Cerebellar cortex (tissue), 1 donor: ENCODE measurements at places on chromosomes 2 and 18.
A peak's percentile ranks its signal among the peaks of the same experiment; 100 is the strongest.

- DNase-seq: no peak
Observed at GRCh38 chr2:36568516-36569246, 29.3 kb downstream of the FEZ2 start.

GRCh38 chr2:234577191-234577590 is 80.3 kb upstream of the ARL4C start:
- DNase-seq: no peak

- DNase-seq: no peak
Observed at GRCh38 chr2:7681881-7682461, 764.8 kb downstream of the RNF144A start.

GRCh38 chr2:72423756-72424155 is 276.1 kb upstream of the CYP26B1 start:
- DNase-seq: no peak

GRCh38 chr2:72883356-72883962 is 3.7 kb upstream of the SPR start:
- no peak for DNase-seq

DNA sequence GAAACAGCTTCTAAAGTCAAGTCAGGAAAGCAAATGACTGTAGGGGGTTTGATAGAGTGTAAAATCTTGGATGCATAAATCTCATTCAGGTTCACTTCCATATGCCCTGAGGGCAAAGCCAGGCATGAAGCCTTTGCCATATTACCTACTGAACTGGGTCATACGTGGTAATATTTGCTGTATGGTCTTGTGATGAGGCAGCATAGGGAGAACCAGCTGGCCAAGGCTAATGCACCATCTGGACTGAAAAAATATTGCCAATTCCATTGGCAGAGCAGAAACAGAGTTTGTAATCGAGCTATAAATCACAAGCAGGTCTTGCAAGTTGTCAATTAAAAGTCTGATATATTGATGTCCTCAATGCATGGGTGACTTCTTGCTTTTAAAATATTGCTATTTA is 243.8 kb downstream of the ERBB4 start:
- peak; percentile 95 for DNase-seq

DNA sequence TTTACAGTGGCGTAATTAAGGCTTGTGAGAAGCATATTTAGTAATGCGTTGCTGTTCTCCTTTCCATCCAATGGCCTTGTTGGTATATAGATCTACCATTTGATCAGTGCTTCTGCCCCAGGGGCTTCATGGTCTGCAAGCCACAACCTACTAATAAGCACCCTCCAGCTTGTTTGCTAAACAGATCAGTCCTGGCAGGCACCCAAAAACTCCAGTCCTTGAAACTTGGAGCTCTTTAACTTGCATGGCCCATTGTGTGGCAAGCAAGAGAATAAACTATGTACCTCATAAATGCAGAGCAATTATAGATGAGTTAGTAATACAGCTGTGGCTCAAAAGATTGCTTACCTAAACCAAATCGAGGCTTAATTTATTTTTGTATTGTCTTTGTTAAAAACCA is 158.5 kb downstream of the FTCDNL1 start:
- no peak for DNase-seq

DNA sequence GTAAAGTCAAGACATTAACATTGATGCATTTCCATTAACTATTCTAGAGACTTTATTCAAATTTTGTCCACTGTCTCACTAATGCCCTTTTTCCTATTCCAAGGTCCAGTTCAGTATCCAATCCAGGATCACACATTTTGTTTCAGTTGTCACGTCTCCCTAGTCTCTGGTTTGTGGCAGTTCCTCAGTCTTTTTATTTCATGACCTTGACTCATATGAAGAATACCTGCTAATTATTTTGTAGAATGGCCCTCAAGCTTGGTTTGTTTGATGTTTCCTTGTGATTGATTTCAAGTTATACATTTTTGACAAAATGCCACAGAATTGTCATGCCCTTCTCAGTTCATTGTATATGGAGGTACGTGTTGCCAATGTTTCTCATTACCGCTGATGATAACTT is 145.2 kb downstream of the FHOD3 start:
- DNase-seq: no peak

DNA sequence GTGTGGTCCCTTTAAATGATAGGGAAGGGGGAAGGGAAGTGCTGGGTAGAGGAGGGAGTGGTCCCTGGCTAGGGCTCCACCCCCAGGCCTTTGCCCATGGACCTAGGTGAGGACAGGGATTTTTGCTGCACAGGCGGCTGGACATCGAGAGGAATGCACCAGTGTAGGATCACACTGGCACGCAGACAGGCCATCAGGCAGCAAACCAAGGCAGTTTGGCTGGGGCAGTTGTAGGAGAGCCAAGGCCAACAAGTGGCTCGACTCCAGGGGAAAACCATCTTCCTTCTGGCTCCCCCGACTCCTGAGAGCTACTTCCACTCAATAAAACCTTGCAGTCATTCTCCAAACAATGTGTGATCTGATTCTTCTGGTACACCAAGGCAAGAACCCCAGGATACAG is 402.0 kb upstream of the LRRTM1 start:
- DNase-seq: peak; percentile 51

- no peak for DNase-seq
Observed at GRCh38 chr2:164671664-164672396, 50.5 kb upstream of the GRB14 start.

GRCh38 chr2:223383315-223383714 is 218.8 kb downstream of the SCG2 start:
- no peak for DNase-seq

DNA sequence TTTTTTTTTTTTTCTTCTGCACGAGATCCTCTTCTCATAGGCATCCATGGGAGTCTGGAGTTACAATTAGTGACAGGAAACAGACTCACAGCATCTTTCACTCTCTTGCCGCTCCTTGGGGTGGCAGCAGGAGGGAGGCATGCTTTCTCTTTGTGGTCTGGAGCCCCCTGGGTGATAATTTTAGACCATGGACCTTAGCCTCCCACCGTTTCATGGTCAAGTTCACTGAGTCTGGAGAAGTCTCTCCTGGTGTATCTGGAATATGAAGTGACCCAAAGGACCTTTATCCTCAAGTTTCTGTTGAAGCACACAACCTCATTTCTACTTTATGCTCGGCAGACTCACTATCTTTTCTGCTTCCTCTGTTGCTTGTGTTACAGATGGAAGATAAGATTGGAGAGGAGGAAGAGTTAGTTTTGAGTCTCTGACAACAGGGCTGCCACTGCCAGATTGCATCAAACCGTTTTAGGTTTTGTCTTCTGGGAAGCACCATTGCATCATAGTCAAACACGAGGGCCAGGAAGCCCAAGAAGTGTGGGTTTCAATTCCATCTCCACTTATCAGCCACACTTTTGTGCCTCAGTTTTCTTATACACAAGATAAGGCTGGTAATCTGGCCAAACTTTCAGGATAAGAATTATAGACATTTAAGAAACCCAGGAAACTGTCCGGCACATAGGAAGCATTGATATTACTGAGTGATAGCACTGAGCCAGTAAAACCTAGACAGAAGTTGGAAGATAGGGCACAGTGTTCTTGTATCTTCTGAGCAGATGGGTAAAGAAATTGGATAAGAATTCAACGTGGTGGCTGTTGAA is 62.3 kb downstream of the ADCYAP1 start:
- DNase-seq: no peak

GRCh38 chr2:106521016-106521415 is 33.9 kb downstream of the CD8B2 start:
- DNase-seq: no peak
